Renal cortical epithelial cell (primary cell): ENCODE measurements at places on chromosomes 6 and 20. TPM values are rescaled to one million over a fixed set of nuclear protein-coding genes. Genes with fewer than 3 reads are reported as not detected.
A peak's percentile ranks its signal among the peaks of the same experiment; 100 is the strongest.

DNA sequence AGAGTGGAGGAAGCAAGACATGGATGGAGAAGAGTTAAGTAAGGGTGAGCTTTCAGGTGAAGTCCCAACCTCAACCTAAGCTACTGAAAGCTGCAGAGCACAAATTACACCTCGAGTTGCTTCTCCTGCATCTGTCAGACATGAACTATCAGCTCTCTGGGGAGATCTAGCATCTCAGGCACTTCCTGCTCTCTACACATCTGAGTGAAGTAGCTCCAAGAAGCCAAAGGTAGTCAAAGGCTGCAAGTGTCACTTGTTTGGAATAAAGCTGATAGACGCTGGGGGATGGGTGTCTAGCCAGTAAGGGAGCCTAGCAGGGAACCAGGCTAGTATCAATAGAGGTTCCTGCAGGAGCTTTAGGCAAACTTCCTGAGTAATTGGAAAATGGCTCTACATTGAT is 228.0 kb downstream of the PLCB1 start:
- DNase-seq = no peak

GRCh38 chr6:142531727-142532126 is 229.9 kb downstream of the ADGRG6 start:
- DNase-seq = peak; percentile 96

- no peak for DNase-seq
Observed at GRCh38 chr6:678520-678919, 14.4 kb downstream of the EXOC2 start.

GRCh38 chr6:116365743-116366142 is 5.0 kb upstream of the DSE start:
- DNase-seq = no peak

DNA sequence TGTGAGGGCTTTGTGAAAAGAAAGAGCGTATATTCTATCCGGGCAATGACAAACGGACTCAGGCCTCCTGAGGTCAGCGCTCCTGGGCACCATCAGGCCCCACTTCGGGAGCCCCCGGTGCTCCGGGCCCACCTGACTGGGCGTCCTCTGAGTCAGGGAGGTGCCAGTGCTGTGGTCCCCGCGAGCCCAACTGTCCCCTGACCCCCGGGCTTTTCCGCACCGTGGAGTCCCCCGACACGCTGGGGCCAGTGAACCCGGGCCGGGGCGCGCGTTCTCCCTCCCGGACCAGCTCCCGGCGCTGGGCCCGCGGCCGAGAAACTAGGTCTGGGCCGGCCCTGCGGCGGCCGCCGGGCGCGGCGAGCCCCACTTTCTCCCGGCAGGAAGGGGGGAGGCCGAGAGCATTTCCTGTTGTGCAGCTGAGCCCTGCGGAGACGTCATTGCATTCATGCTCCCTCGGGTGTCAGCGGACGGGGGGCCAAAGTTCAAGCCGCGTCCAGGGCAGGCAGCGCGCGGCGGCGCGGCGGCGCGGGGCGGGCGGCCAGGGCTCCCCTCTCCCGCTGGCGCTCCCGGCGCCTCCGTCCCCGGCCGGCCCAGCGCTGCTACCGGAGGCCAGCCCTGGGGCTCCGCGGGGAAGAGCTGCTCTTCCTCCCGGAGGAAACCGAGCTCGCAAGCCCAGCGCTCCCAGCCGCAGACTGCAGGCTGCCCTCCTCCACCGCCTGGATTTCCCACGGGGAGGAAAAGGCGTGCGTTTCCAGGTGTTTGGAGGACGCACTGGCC is 18.3 kb downstream of the HIVEP2 start:
- peak; percentile 66 for DNase-seq

- DNase-seq = peak; percentile 48
Observed at GRCh38 chr6:75449630-75450206, 43.9 kb downstream of the FILIP1 start.

DNA sequence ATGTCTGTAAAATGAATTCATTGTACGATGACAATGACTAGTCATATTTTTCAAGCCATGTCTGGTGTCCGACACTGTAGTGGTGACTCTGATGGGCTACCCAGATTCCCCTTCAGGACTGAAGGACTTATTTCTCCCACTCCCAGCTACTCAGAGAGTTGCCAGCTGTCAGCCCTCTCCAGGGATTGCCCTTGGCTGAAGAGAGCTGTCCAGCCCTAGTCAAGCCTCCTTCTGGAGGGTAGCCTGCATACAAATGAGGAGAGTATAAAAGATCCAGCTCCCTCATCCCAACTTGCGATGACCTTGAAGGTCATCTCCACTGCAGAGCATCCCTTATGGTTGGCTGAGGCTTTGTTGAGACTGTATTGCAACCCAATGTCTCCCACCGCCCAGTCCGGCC is 29.9 kb downstream of the JPH2 start:
- no peak for DNase-seq

- no peak for DNase-seq
Observed at GRCh38 chr20:11581271-11581670, 336.4 kb upstream of the BTBD3 start.

DNA sequence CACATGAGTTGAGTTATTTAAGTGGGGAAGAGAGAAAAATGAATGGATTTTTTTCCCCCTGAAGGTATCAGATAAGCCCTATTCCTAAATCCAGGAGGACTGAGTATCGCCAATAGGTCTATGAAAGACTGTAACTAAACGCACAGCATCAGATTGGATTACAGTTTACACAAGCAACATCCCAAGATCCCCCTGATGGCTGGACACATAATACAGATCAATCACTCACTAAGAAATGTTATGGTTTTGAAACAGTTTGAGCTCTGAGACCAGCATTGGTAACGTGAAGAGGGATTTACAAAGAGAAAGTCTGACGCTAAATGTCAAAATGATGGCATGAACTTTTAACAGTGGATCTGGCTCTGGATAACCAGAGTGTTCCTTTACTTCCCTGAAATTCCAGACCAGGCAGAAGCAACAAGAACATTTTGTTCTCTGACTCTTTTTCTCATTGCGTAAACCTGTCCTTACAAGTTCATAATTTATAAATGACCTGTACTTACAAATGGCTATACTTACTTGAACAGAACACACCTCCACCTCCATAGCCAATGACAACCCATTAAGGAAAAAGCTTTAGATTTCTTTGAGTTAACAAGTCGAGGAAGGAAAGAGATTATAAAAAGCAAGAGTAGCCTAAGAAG is 131.8 kb upstream of the BEND3 start:
- DNase-seq = peak; percentile 48

GRCh38 chr6:32427218-32427617 is 12.5 kb upstream of the HLA-DRA start:
- no peak for DNase-seq

- no peak for DNase-seq
Observed at GRCh38 chr6:24987446-24988115, 51.8 kb upstream of the RIPOR2 start.

DNA sequence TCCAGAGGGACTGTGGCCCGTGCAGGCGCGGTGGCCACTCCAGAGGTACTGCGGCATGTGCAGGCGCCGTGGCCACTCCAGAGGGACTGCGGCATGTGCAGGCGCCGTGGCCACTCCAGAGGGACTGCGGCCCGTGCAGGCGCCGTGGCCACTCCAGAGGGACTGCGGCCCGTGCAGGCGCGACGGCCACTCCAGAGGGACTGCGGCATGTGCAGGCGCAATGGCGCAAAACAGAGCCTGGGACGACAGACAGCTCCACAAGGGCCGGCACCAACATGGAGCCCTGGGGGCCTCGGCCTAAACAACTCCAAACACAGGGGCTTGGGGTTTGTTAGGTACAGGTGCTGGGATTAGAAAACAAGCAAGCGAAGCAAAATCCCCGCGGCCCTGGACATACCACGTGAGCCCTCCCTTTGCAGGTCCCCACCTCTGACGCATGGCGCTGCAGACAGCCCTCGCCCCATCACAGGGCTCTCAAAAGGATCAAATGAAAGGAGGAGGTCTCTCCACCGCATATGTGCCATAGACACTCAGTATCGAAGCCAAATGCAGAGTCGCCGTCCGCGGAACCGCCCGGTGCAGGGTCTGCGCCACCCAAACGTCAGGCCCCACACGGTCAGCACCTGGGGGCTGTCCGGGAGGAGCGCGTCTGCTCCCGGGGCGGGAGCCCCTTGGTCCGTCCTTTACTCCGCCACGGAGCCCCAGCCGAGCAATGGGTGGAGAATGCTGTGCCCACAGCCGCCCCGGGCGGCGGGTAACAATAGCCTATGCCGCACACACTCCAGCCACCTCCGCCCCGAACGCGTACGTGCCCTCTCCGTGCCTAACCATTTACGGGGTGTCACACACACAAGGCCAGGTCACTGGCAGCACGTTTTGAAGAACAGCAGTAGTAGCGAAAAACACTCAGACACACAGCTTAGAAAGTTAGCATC is 85.7 kb downstream of the TAF4 start:
- DNase-seq = no peak

GRCh38 chr6:44599672-44600071 is 212.2 kb downstream of the CDC5L start:
- no peak for DNase-seq

- no peak for DNase-seq
Observed at GRCh38 chr20:4896971-4897497, 104.3 kb downstream of the SLC23A2 start.

DNA sequence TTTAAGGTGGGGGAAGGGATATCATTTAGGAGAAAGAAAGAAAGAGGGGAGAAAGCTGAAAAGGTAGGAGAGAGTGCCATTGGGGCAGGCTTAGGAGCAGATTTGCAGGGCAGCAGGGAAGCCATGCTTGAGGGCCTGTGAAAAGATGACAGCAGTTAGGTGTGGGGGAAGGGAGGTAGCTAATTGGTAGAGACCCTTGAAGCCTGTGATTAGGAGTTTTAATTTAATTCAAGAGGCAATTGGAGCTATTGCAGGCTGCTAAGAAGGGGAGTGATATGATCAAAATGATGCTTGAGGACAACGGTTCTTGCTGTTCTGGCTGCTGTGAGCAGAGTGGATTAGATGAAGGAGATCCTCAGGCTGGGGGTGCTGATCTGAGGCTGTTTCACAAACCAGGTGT is 24.5 kb upstream of the SEC63 start:
- no peak for DNase-seq

- DNase-seq = no peak
Observed at GRCh38 chr6:45300736-45301135, 27.4 kb upstream of the RUNX2 start.

- DNase-seq = no peak
Observed at GRCh38 chr6:114941078-114941477, 598.3 kb upstream of the HS3ST5 start.

DNA sequence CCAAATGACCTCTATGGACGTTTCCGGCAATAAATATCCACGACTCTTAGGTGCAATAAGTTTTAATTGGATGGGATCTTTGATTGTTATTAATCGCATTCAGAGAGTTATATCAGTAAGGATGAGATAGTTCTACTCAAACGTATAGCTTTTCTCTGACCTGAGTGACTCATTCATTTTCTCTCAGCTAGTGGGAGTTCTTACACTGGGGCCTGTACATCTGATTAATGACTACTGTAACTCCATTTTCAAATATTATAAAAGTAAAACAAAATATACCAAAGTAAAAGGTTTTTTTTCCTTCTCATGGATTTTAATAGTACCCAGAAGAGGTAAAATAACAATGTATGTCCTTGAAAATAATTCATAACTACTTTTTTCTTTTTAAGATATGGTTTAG is 41.1 kb upstream of the SAMD5 start:
- DNase-seq = no peak

GRCh38 chr20:16898433-16898832 is 150.3 kb downstream of the OTOR start:
- no peak for DNase-seq

EGFL8 gene
- total RNA-seq = 1.3 TPM in 1 of 2 replicates, not detected in the other

CLPSL2 gene
- total RNA-seq = not detected in 2 replicates

RBPJL gene
- total RNA-seq = not detected in 2 replicates

PPIL6 gene
- total RNA-seq = 0.17 and 13.3 TPM in 2 replicates

MOG gene
- total RNA-seq = not detected in 2 replicates

LIN28B gene
- not detected in 2 replicates for total RNA-seq

ADA gene
- total RNA-seq = 5.9 and 10.0 TPM in 2 replicates

NR2E1 gene
- total RNA-seq = not detected in 2 replicates

AKAP7 gene
- 6.9 and 20.4 TPM in 2 replicates for total RNA-seq

BFSP1 gene
- total RNA-seq = 2.3 and 7.5 TPM in 2 replicates

PTCRA gene
- not detected in 2 replicates for total RNA-seq

ZKSCAN8 gene
- total RNA-seq = 7.6 and 33.1 TPM in 2 replicates
